ENCODE measurements at places on chromosomes 13 and 19. TPM values are rescaled to one million over a fixed set of nuclear protein-coding genes. Genes with fewer than 3 reads are reported as not detected.
A peak's percentile ranks its signal among the peaks of the same experiment; 100 is the strongest.

The ATP4B gene
- not detected for total RNA-seq

DNA sequence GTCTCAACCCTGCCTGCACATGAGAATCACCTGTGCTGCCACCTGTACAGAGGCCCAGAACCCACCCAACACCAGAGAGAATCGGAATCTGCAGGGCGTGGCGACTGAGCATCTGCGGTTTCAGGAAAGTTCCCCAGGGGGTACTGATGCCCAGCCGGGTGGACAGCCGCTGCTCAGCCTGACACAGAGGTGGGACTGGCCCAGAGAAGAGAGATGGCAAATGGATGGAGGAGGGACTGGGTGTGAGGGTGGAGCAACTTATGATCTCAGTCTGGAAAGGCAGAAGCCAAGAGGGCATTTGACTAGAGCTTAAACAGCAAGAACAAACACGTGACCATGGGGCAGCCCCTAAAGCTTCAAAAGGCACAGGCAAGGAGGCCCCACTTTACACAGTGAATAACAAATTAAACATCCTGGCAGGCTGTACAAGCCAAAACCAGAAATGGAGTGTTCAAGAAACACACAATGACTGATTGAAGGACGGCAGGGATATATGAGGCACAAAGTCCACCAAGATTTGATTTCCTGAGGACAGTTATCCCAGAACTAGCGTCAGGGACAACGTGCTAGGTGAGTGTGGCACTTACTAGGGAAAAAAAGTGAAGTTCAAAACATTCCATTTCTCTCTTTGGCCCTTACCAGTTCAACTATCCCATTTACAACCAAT lies 3.1 kb downstream of the RANBP3 start:
- H3K4me1 ChIP-seq: peaks cover 54% of the 10 kb centered on the region
- H3K27me3 ChIP-seq: no peaks in the 10 kb centered on the region
- H3K4me3 ChIP-seq: no peak overlapping the region
- H3K36me3 ChIP-seq: no peaks in the 10 kb centered on the region
- no peak for DNase-seq

The WDR88 gene
- total RNA-seq: not detected

DNA sequence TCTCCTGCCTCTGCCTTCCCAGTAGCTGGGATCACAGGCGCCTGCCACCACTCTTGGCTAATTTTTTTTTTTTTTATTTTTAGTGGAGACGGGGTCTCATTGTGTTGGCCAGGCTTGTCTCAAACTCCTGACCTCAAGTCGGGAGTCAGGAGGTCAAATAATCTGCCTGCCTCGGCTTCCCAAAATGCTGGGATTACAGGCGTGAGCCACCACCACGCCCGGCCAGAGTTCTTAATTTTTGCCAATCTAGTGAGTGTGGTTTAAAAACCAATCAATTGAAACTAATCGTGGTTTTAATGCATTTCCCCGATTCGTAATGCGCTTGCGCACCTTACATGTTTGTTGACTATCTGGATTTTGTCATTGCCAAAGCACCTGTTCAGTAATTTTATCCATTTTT lies 37.0 kb downstream of the SKA3 start:
- no peak for DNase-seq
- H3K4me3 ChIP-seq: peak overlapping the region; percentile 76
- no peaks in the 10 kb centered on the region for H3K27me3 ChIP-seq
- H3K27ac ChIP-seq: peak overlapping the region; percentile 84
- H3K36me3 ChIP-seq: no peaks in the 10 kb centered on the region

The NECTIN2 gene
- total RNA-seq: 37.1 TPM

The GPR183 gene
- 30.9 TPM for total RNA-seq

- H3K27ac ChIP-seq: no peak overlapping the region
- peaks cover 2% of the 10 kb centered on the region for H3K27me3 ChIP-seq
- H3K4me1 ChIP-seq: no peaks in the 10 kb centered on the region
- H3K36me3 ChIP-seq: no peaks in the 10 kb centered on the region
- no peak overlapping the region for H3K4me3 ChIP-seq
- DNase-seq: no peak
Measured at GRCh38 chr13:113732176-113732960, 26.7 kb upstream of the TMEM255B start.

DNA sequence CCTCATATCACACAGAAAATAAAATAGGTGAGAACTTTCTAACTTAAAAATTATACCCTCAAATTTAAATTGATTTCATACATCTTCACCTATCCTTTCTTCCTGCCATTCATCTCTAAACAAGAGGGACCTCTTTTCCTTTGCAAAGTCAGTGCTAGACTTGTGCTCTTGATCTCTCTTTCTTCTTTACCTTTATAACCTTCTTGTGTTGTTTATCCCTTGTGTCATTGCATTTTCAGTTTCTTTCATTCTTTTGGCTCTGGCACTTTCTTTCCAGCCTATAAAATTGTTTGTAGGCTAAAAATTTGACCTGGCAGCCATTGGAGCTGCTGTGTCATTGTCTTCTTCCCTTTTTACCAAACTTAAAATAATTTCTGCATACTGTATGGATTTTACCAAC lies 190.1 kb downstream of the GPC5 start:
- no peaks in the 10 kb centered on the region for H3K36me3 ChIP-seq
- no peak overlapping the region for H3K4me3 ChIP-seq

DNA sequence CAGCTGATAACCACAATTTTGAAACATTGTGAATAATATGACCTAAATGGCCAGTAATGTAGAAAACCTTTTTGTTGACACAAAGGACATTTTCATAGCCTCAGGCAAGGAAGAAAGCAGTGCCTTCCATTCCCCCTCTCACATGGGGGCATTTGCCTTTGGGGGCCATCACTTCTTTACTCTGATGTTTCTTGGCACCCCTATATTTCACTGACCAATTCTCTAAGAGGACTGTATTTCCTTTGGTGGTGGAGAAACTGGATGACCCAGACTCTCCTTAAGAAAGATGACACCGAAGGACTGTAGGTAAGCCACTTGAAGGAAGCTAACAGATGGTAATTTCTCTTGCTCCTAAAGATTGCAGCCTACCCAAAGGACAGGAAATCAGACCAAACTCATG lies 254.6 kb downstream of the DCLK1 start:
- H3K27ac ChIP-seq: no peak overlapping the region
- peaks cover 8% of the 10 kb centered on the region for H3K4me1 ChIP-seq
- no peaks in the 10 kb centered on the region for H3K36me3 ChIP-seq
- no peak for DNase-seq

- no peak overlapping the region for H3K4me3 ChIP-seq
- DNase-seq: no peak
- no peak overlapping the region for H3K27ac ChIP-seq
- H3K4me1 ChIP-seq: no peaks in the 10 kb centered on the region
Measured at GRCh38 chr13:67303661-67304333, 73.7 kb upstream of the PCDH9 start.

GRCh38 chr19:21101521-21102242 lies 19.7 kb downstream of the ZNF714 start:
- H3K27me3 ChIP-seq: no peaks in the 10 kb centered on the region
- H3K4me3 ChIP-seq: no peak overlapping the region
- H3K27ac ChIP-seq: no peak overlapping the region
- no peak for DNase-seq
- H3K36me3 ChIP-seq: peaks cover 23% of the 10 kb centered on the region

GRCh38 chr19:22708983-22709382 lies 74.9 kb downstream of the ZNF492 start:
- no peak overlapping the region for H3K4me3 ChIP-seq
- no peaks in the 10 kb centered on the region for H3K27me3 ChIP-seq
- no peaks in the 10 kb centered on the region for H3K36me3 ChIP-seq
- DNase-seq: no peak
- H3K4me1 ChIP-seq: no peaks in the 10 kb centered on the region
- no peak overlapping the region for H3K27ac ChIP-seq

The OR7C1 gene
- total RNA-seq: under 0.01 TPM

The DOCK9 gene
- 60.4 TPM for total RNA-seq

DNA sequence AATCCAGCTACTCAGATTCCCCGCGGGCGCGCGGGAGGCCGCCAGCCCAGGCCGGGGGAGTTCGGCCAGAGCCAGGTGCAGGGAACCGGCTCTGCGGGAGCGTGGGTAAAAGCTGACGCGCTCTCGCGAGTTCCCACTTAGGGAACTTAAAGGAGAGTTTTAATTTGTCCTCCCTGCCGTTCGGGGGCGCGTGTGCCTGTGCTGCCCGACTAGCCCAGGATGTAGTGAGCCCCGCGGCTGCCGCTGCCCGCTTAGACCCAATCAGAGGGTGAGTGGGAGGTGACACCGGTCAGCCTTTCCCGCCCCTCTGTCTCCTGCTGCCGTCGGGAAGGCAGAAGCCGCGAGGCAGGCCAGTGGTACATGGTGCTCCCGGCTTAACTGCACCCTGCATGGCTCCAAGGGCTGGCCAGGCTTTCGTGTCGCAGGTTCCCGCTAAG lies 36.0 kb upstream of the NEK3 start:
- H3K4me3 ChIP-seq: peak overlapping the region; percentile 69
- H3K4me1 ChIP-seq: peaks cover 11% of the 10 kb centered on the region
- H3K27me3 ChIP-seq: no peaks in the 10 kb centered on the region
- H3K36me3 ChIP-seq: no peaks in the 10 kb centered on the region
- peak overlapping the region; percentile 80 for H3K27ac ChIP-seq

DNA sequence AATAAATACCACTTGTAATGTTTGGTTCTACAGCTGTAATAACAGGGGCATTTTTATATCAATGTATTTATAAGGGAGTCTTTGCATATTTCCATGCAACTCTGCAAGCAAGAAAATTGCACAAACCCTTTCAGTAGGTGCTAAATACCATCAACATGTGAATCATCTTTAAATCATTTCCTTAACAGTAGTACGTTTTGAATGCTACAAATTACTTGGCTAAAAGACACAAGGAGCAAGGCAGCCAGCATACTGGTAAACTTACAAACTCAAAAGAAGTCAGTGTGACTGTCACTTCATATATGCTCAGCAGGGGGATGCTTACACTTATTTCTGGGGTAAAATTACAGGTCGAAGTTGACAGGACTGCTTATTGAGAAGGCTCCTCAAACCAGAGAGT lies 402.4 kb downstream of the EFNB2 start:
- H3K27ac ChIP-seq: no peak overlapping the region
- no peaks in the 10 kb centered on the region for H3K27me3 ChIP-seq
- H3K36me3 ChIP-seq: no peaks in the 10 kb centered on the region
- no peak for DNase-seq
- no peak overlapping the region for H3K4me3 ChIP-seq

DNA sequence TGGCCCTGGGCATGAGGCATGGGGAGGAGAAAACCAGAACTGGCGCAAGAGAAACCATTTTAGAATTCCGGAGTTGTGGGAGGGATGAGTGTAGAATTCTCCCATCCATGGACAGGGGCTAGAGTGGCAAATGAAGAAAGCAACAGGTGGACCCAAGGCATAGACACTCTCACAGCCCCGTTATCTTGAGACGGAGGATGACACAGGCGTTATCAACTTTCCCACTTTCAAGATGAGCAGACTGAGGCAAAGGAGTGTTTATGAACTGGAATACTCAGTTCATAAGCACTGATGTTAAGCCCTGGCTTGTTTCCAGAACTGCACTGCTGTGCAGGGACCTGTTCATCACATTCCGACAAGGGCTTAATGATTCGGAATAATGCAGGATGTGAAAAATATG lies 1.1 kb upstream of the GTF3A start:
- H3K27ac ChIP-seq: no peak overlapping the region
- peaks cover 7% of the 10 kb centered on the region for H3K36me3 ChIP-seq
- no peaks in the 10 kb centered on the region for H3K27me3 ChIP-seq
- H3K4me3 ChIP-seq: no peak overlapping the region

The RNF113B gene
- total RNA-seq: not detected

- no peaks in the 10 kb centered on the region for H3K36me3 ChIP-seq
- DNase-seq: no peak
- no peaks in the 10 kb centered on the region for H3K27me3 ChIP-seq
- H3K4me3 ChIP-seq: no peak overlapping the region
Measured at GRCh38 chr13:47415048-47415447, 518.2 kb upstream of the HTR2A start.

DNA sequence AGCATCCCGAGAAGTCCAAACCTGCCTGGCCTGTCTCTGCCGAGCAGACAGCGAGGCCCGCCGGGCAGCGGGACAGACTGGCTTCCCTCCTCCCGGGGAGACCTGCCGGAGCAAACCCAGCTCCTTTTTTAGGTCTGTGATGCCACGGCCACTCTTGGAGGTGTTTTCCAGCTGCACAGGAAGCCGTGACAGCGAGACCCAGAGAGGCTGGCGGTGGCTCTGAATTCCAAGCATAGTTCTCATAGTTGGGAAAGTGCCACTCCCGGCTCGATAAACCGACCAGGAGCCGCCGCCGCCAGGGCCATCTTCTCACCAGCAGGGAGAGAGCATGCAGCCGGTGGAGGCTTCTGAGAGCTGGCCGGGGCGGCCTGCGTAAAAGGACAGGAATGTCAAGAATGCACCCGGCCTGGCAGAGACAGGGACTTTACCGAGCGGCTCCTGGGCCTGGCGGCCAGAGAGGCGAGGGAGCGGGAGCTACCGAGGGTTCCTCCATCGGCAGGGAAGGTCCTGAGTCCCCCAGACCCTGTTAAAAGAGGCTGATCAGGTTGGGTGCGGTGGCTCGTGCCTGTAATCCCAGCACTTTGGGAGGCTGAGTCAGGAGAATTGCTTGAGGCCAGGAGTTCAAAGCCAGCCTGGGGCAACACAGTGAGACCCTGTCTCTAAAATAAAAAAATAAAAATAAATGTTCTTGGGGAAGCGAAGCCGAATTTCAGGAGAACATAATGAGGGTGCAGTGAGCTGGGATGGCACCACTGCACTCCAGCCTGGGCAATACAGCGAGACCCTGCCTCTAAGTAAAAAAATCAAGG lies 64.9 kb downstream of the GADD45B start:
- H3K36me3 ChIP-seq: no peaks in the 10 kb centered on the region
- peak overlapping the region; percentile 20 for H3K4me3 ChIP-seq
- H3K27ac ChIP-seq: peak overlapping the region; percentile 89
- peak; percentile 98 for DNase-seq
- no peaks in the 10 kb centered on the region for H3K27me3 ChIP-seq

- no peak for DNase-seq
- no peaks in the 10 kb centered on the region for H3K4me1 ChIP-seq
- no peaks in the 10 kb centered on the region for H3K27me3 ChIP-seq
- no peak overlapping the region for H3K27ac ChIP-seq
- no peak overlapping the region for H3K4me3 ChIP-seq
Measured at GRCh38 chr13:47705185-47705584, 295.9 kb downstream of the SUCLA2 start.

The MCEMP1 gene
- 0.36 TPM for total RNA-seq

The EDNRB gene
- total RNA-seq: 17.6 TPM

DNA sequence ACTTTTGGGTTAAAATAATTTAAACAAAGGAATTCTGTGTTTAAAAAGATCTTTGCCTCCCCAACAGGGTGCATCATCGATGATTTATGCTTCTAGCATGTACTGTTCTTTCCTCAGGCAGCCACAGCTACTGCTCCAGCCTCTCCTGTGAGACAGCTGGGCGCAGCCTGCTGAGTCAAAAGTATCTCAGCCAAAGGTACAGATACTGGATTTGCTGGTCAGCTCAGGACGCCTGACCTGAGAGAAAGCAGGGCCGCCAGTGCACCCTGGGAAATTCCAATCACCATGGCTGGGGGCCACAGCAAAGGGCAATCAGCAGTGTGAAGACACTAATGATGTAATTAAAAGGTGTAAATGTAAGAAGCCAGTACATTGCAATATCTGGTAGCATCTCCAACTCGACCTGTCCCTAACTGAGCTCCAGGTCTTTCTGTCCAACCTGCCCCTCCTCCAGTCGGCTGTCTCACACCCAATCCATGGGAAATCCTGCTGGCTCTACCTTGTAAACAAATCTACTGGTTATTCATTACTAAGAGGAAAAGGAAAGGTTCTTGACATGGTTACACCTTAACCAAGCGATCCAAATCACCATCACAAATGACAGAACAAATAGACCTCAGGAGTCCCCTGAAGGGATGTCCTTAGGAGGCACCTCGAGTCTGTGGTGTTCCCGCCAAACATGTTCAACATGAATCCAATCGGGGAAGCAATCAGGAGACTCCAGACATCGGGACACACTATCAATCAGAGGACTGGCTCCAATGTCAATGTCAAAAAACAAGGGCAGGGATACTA lies 7.3 kb downstream of the OPA3 start:
- no peak overlapping the region for H3K4me3 ChIP-seq
- peak; percentile 79 for DNase-seq
- no peaks in the 10 kb centered on the region for H3K36me3 ChIP-seq
- H3K27me3 ChIP-seq: no peaks in the 10 kb centered on the region
- H3K4me1 ChIP-seq: peaks cover 41% of the 10 kb centered on the region

The ZNF737 gene
- 17.7 TPM for total RNA-seq

All from sigmoid colon (tissue), 7 donors.